ENCODE measurements at places on chromosomes 3 and 15.

GRCh38 chr15:53522991-53523390, 236.5 kb downstream of the WDR72 start:
- DNase-seq = no peak

DNA sequence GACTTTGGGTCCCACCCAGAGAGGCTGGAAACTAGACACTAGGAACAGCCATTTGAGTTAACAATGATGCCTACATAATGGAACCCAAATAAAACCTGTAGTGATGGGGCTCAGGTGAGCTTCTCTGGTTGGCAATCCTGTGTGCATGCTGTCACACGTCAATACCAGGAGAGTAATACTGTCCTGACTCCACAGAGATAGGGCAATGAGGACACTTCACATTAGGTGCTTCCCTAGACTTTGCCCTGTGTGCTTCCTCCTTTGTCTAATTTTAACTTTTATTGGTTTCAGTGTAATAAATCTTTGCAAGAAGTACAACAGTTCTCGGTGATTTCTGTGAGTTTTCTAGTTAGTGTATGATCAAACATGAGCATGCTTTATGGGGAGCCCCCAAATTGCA, 281.8 kb upstream of the ARRDC4 start:
- DNase-seq = no peak

GRCh38 chr3:37072892-37073291, 79.6 kb downstream of the MLH1 start:
- no peak for DNase-seq

DNA sequence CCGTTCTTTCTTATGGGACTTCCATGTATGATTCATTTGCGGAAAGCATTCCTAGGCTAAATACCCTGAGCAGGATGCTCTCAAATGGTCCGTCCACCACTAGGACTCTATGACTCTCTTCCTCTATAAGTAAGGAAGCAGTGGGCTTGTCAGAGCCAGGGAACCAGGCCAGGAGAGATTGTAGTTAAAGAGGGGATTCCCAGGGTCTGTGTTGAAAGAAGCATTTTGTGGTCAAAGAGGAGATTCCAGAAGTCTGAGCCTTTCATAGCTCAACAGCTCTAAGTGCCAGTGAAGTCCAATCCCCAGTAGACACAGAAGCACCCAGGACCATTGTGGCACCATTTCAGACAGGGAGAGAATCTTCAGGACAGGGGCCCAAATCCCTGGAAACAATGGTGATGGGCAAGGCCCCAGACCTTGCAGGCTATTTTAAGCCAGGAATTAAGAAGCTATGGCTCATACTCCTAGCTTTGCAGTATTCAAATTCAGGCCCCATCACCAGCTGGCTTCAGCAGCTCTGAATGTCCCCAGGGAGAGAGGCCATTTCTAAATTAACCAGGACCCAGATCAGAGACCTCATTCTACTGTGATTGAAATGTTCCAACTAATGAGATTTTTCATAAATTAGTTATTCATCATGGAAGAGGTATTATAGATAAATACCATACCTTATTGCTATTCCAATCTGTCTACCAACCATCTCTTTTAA, 81.7 kb downstream of the CD47 start:
- no peak for DNase-seq

DNA sequence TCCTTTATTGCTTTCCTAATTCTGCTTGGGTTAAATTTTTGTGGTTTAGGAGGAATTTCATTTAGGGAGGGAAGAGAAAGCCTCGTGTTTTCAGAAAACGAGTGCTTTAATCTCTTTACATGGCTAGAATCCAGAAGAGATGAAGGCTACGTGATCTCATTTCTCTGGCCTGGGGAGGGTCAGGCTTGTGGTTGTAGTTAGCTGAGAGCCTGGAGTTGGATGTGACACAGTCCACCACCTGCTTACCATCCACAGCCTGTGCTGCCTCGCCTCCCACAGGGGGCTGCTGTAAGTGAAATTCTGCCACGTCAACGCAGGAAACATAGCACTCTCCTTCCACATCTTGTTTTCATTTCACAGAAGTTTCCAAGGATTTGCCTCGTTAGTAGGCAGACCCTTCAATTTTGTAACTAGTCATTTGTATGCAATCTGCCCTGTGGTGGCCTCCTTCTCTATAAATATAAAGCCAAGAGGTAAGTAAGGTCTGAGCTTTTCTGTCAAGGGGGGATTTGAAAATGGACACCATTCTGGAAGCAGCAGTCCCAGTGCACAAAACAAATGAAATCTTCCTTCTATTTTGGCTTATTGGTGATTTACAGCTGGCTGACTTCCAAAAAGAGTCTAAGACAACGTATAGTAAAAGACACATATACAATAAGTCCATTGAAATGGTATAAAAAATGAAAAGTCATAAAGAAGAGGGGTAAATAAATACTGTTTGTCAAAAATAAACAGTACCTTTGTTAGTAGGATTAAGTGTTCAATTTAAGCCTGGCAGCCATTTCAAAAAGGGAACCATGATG, 3.4 kb downstream of the GXYLT2 start:
- DNase-seq = no peak

Data from Panc1 (cell line).